ENCODE measurements at places on chromosomes 2 and 18.
A peak's percentile ranks its signal among the peaks of the same experiment; 100 is the strongest.

- DNase-seq: no peak
Observed at GRCh38 chr2:46008091-46008870, 288.9 kb upstream of the EPAS1 start.

GRCh38 chr2:152581360-152581759 is 135.9 kb downstream of the PRPF40A start:
- DNase-seq: no peak

DNA sequence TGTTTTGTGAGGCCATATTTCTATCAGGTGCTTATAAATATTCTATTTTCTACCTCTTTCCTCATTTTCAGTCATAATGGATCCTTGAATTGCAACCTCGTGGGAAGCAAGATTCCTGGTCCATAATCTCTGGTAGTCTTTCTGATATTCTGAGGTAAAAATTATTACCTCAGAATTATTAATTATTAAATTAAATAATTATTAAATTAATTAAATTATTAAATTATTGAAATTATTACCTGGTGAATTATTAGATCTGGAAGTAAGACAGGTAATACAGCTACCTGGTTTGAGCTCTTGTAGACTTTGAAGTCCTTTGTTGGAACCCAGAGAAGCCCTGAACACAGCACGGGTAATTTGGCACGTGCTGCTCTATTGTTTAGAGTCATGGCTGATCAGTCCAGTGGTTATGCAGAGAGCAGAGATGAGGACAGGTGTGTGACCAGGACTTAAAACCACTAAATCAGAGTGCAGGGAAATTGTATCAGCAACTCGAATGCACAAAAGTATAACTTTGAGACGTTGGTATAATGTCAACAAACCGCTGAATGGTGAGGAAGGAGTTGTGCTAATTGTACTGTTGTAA is 46.8 kb upstream of the PTPRM start:
- DNase-seq: no peak

- DNase-seq: no peak
Observed at GRCh38 chr2:141455211-141455826, 675.5 kb downstream of the LRP1B start.

DNA sequence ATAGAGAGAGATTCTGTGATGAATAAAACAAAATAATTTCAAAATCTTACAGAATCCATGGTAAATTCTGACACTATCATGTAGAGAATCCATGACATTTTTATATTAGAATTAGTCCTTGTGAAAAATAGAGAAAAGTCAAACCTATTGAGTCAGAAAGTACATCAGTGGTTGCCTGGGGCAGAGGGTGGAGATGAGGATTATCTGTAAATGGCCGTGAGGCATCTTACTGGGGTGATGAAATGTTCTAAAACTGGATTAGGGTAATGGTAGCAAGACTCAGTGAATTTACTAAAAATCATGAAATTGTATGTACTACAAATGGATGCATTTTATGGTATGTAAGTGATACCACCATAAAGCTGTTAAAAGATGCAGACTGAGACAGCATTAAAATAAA is 323.1 kb downstream of the SLC8A1 start:
- DNase-seq: no peak

DNA sequence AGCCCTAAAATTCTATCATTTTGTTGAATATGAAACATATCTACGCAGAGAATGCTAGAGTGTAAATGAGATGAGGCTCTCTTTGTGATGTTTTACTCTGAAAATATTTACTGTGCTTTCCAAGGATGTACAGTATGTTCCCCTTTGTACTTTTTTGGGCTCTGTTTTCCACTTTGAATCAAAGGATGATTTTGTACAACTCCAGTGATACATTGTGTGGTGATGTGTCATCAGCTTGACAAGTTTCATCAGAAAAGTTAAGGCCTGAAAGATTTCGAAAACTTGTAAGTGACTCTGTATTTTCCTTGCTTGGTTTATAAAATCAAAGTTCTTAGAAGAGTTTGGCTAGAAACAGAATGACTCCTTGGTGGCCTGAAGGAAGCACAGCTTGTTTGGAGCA is 206.3 kb downstream of the LTBP1 start:
- DNase-seq: no peak

DNA sequence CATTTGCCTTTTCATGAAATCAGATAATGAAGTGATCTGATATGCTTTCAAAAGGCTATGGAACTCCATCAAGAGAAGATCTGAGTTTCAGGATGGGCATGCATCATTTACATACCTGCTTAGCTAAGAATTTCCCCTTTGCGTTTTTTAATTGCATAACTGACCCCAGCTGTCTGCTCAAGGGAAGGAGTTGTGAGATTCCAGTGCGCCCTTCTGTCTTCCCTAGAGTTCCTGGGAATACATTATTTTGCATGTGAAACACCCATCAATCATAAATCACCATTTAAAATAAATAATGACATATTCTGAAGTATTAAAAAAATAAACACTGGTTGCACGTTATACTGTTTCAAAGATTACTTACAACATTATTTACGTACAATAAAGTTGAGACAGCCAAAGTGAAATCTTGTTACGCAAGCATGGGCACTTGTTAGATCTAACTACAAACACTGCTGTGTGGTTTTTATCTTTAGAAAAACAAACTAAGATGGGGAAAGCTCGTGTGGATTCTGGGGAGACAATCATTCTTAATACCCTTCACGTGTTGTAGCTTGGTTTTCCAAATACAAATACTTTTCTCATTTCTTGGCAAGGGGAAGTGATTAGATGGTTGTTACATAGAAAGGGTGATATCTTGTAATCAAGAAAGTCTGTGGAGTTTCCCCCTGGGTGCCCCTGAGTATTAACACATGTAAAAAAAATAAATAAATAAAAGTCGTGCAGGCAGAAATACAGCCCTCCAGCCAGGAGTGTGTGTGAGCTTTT is 125.7 kb upstream of the LMAN1 start:
- no peak for DNase-seq

DNA sequence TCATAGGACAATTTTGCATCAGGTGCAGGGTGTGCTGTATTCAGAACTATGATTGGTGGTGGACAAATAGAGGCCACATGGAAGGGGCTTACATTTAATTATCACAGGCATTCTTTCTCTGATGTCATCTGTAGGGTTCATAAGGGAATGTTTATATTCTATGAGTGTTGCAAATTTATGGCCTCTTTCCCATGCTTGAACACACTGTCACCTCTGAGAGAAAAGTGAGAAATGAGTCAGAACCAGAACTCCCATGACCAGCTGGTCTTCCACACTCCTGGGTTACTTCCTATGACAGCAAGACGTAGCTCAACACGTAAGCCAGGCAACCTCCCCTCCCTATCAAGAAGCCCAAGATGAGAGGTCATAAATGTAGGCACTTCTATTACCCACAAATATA is 310.8 kb downstream of the PIEZO2 start:
- DNase-seq: no peak

GRCh38 chr2:88236666-88237065 is 66.5 kb downstream of the THNSL2 start:
- DNase-seq: no peak

GRCh38 chr2:114661971-114662939 is 219.8 kb downstream of the DPP10 start:
- no peak for DNase-seq

DNA sequence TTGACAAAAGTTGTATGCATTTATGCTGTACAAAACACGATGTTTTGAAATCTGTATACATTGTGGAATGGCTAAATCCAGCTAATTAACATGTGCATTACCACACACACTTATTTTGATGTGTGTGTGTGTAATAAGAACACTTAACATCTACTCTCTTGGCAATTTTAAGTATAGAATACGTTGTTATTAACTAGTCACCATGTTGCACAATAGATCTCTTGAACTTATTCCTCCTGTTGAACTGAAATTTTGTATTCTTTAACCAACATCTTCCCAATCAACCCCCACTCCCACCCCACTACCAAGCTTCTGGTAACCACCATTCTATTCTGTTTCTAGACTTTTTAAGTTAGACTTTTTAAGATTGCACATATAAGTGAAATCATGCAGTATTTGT is 16.3 kb upstream of the SP3 start:
- no peak for DNase-seq

DNA sequence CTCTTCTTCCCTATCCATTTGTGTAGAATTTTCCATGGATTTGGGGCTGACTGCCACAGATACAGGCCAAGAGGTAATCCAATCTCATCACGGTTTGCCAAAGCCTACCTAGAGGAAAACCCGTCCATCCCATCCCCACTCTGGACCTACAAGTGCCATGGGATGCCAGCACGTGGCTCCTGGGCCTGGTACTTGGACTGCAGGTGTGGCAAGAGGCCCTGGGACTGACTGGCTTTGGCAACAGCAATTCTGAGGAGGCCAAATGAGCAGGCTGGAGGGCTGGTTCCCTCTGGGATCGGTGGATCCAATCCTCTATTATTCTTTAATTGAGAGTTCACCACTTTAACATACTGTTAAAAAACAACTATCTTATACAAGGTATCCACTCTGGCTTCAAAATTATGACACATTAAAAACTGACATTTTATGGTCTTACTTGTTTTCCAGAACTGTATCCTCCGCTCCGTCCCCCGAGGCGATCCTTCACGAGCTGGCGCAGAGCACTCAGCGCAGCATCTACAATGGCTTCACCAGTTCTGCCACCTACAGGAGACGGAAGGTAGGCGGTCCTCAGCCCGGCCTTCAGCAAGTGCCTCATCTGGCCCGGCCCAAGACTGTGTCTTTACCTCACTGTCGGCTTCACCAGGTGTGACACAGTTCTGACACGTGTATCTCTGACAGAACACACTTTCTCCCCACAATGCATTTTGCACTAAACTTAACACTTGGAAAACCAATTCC is 19.8 kb downstream of the PDIA6 start:
- DNase-seq: no peak

GRCh38 chr2:175228179-175228578 is 46.7 kb upstream of the ATP5MC3 start:
- no peak for DNase-seq

DNA sequence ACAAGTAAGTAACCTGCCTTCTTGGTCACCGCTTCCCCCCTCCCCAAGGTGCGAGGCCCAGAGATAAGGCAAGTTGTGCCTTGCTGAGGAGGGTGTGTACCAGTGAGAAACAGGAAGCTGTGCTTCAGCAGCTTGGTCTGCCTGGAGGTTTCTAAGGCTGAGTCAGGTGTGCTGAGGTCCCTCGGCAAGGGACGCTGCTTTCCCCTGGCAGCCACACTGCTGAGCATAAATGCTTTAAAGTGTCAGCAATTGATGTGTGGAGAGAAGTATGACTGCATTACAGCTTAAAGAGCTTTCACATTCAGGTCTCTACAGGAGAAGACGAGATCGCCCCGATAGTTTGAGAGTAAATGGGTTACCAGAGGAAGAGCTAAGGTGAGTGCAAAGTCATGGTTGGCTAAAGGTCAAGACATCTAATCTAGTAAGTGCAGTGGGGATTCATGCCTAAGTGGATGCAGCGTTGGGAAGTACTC is 86.9 kb downstream of the LIMS1 start:
- peak; percentile 50 for DNase-seq

GRCh38 chr2:239349453-239350135 is 51.2 kb downstream of the HDAC4 start:
- DNase-seq: no peak

DNA sequence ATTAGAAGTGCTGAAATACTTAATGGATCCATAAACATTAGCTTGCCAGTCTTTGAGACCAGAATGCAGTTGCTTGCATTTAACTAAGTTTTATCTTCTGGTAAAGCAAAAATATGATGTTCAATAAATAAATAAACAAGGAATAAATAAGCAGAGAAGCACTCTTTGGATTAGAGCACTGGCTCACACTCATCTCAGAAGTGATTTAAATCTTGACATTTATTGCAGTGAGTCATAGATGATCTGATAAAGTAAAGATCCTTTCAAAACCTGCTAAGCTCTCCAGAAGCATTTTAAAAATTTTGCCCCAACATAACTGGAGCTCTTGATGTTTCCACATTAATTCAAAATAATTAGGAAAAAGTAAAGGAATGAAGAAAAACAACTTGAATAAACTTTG is 66.8 kb downstream of the KYNU start:
- DNase-seq: no peak

DNA sequence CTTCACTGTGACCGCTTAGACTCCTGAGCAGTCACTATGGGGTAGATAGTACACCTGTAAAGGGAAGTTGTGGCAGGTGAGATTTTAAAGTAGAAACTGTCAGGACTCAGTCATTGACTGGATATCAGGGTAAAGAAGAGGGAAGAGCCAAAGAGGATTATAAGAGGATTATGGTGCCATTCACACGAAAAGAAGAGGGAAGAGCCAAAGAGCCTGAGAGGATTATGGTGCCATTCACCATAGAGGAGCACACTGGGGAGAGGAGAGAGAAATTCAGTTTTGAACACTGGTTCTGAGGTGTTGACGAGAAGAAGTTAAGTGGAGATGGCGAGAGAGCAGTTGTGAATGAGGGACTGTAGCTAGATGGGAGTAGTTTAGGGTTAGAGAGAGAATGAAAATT is 16.9 kb upstream of the KCNJ13 start:
- no peak for DNase-seq

GRCh38 chr2:74249406-74250122 is 51.1 kb downstream of the MTHFD2 start:
- DNase-seq: no peak

DNA sequence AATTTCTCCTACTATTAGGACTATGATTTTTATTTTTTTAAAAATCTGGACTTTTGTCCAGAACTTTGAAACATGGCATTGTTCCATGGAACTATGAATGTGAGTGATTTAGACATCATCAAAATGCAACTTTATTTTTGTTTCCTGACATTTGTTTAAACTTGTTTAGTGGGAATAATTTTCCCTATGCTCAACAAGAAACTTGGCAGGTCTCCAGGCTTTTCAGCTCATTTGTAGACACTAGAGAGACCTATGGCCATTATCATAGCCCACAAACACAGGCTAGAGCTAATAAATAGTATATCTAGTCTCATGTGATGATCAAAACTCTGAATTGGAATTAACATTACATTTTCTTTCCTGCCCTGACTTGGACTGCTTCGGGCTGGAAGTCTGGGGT is 145.1 kb upstream of the CELF4 start:
- no peak for DNase-seq

GRCh38 chr2:694906-695510 is 17.8 kb upstream of the TMEM18 start:
- no peak for DNase-seq

DNA sequence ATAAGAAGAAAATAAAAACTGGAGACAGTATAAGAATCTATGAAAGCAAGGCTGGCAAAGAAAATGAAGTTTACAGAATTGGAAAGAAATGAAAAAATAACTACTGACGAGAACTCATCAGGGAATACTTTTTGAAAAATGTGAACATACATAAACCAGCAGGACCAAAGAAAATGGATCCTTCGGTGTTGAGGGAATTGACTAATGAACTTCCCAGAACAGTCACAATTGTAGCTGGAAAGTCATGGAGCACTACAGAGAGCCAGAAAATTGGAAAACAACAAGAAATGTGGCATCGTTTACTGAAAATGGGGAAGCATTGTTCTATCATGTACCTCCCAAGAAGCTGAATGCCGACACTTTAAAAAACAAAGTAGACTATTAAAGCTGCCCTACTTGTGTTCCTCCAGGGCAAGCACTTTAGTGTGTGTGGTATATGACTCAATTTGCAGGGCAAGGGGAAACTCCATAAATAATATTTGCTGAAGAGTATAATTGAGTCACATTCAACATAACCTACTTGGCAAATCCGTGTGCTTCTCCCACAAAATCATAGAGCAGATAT is 1221.6 kb upstream of the NRXN1 start:
- DNase-seq: no peak

- DNase-seq: no peak
Observed at GRCh38 chr2:101360232-101360631, 27.1 kb downstream of the CREG2 start.
